Smooth muscle cell of the brain vasculature (primary cell): ENCODE measurements at places on chromosomes 4 and X.

- DNase-seq = no peak
Measured at GRCh38 chr4:188043154-188043553, 47.6 kb downstream of the ZFP42 start.

GRCh38 chrX:7059214-7059838 is 88.2 kb upstream of the STS start:
- no peak for DNase-seq

DNA sequence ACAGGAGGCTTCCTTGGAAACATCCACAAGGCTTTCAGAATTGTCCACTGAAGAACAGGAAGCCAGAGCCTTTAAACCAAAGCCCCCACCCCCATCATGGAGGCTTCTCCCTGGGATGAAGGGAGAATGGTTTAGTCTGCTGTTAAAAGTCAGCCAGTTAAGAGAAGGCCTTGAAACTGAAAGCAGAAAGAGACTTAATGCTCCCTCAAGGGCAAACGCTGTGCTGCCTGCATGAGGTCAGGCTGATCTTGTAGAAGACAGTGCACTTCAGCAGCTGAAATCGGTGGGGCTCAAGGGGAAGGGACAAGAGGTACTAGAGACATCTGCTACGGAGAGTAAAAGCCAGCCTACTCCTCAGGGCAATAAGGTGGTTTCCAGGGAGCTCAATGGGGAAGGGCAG is 69.0 kb downstream of the HPRT1 start:
- DNase-seq = no peak

GRCh38 chrX:71629467-71629866 is 11.2 kb upstream of the CXCR3 start:
- no peak for DNase-seq

- DNase-seq = no peak
Measured at GRCh38 chr4:3280466-3280865, 12.4 kb upstream of the RGS12 start.

- no peak for DNase-seq
Measured at GRCh38 chrX:120604361-120604782, 471 bp downstream of the MCTS1 start.

DNA sequence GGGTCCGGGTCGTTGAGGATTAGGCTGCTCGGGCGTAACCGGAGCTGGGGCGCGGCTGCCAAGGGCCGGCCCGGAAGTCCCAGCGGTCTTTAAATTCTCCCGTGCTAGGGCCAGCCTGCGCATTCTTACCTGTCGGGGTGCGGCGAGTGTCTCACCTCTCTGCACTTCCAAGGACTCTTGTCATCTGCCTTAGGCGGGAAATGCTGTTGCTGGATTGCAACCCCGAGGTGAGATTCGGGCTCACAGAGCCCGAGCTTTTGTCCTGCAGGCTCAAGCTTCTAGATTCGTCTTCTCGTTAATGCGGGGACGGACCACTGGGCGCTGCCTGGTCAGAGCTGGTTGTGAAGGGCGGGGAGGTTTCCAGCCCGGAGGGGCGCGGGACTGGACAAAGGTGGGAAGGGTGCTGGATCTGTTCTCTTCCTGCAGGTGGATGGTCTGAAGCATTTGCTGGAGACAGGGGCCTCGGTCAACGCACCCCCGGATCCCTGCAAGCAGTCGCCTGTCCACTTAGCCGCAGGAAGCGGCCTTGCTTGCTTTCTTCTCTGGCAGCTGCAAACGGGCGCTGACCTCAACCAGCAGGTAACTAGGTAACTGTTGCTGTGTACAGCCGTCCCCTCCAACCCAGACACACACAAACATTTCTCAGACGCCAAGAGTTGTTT is at the start of gene ANKRD37:
TSS of gene ANKRD37 (plus strand) at position 118 of the 662 bp plus-strand sequence. CDS start at position 201, 83 bp downstream.
- peak; percentile 20 for DNase-seq
